Fibroblast of pulmonary artery (primary cell): ENCODE measurements at places on chromosomes 6 and 20.

- DNase-seq, result peak; percentile 7
Measured at GRCh38 chr6:135782546-135782945, 69.0 kb upstream of the PDE7B start.

DNA sequence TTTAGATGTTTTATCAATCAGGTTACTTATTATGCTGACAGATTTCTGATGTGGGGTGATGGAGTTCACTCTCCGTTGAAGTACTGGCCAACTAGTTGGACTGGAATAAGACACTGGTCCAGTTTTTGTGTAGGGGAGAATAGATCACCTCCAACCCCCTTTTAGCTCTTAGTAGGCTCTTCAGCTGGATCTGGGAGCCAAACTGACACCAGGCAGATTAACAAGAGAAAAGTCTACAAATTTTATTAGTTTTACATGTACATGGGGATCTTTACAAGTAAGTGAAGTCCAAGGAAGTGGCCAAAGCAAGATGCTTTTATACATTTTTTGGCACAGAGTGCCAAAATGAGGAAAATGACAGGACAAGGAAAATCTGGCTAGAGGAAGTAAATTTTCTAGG, 107.1 kb downstream of the UBE3D start:
- no peak for DNase-seq

DNA sequence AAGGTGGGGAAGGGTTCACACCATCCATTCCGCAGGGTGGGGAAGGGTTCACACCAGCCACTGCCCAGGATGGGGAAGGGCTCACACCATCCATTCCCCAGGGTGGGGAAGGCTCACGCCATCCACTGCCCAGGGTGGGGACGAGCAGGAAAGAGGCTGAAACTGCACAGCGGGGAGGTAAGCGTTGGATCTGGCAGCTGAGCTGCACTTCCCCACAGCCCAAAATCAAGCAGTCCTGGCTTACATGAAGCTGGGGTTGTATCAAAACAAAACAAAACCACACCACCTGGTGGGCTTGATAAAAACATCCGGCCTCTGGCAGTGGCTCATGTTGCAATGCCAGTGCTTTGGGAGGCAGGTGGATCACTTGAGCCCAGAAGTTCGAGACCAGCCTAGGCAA, 268.5 kb downstream of the TAF4 start:
- DNase-seq, result no peak

DNA sequence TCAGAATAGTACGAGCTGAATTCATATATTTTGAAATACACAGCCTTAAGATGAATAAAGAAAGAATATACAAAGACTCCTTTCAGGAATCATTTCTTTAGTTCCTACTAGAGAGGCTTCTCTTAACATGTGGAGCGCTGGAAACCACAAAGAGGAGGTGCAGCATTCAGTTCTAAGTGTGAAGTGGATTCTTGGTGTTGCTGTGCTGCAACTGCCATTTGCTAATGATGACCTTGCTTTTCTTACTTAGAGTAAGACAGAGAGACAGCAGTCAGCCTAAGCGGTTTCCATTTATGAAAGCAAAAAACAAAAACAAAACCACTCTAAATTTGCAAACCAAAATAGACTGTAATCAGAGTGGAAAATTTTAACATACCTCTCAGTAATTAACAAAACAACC, 629.0 kb downstream of the EPHA7 start:
- DNase-seq, result no peak

DNA sequence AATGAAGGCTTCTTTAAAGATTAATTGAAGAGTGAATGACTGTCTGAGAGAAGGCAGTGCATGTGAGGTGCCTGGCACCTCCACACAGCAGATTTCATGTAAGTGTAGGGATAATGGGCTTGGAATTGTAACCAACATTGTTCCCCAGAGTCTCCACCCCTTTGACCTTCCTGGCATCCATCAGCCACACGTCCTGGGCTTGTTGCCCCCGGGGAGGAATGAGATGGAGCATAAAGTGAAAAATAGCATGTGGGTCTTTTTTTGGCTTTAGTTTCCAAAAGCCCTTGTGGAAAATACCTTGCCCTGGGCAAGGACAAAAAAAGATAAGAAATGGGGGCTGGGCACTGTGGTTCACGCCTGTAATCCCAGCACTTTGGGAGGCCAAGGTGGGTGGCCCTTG, 242.2 kb upstream of the ECI2 start:
- DNase-seq, result no peak

GRCh38 chr6:127347178-127347577, 3.8 kb upstream of the ECHDC1 start:
- DNase-seq, result peak; percentile 70

- DNase-seq, result peak; percentile 41
Measured at GRCh38 chr6:132354517-132355167, 46.6 kb downstream of the MOXD1 start.

- DNase-seq, result no peak
Measured at GRCh38 chr20:20930500-20930899, 175.7 kb downstream of the LINC00237 start.

DNA sequence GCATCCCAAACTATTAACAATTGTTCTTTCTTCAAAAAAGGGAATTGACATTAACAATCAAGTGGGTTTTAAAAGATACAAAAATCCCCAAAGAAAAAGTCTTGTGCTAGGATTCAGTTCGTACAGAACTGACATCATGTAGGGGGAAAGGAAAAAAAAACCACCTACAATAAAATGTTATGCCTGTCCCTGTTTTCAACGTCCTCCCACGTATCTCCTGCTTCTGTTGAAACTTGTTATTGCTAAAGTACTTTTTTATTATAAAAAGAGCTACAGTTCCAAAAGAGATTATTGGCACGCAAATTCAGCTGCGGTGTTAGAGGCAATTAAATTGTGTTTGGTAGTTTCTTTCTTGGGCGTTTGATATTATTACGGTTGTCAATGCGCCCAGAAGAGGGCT, 102.8 kb upstream of the PHACTR1 start:
- DNase-seq, result peak; percentile 63

GRCh38 chr6:71031912-71032311, 75.1 kb upstream of the B3GAT2 start:
- peak; percentile 54 for DNase-seq

DNA sequence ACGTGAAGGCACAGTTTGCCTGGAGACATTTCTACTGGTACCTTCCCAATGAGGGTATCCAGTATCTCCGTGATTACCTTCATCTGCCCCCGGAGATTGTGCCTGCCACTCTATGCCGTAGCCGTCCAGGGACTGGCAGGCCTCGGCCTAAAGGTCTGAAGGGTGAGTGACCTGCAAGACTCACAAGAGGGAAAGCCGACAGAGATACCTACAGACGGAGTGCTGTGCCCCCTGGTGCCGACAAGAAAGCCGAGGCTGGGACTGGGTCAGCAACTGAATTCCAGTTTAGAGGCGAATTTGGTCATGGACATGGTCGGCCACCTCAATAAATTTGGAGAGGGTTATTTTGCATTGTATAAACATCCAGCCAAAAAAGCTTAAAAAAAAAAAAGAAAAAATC, 420.3 kb upstream of the FLRT3 start:
- DNase-seq, result no peak

GRCh38 chr6:45512717-45513116, 135.0 kb upstream of the SUPT3H start:
- DNase-seq, result no peak

- DNase-seq, result no peak
Measured at GRCh38 chr6:97923249-97923648, 640.2 kb upstream of the MMS22L start.

- DNase-seq, result no peak
Measured at GRCh38 chr6:136983687-136984086, 61.1 kb downstream of the IL20RA start.

DNA sequence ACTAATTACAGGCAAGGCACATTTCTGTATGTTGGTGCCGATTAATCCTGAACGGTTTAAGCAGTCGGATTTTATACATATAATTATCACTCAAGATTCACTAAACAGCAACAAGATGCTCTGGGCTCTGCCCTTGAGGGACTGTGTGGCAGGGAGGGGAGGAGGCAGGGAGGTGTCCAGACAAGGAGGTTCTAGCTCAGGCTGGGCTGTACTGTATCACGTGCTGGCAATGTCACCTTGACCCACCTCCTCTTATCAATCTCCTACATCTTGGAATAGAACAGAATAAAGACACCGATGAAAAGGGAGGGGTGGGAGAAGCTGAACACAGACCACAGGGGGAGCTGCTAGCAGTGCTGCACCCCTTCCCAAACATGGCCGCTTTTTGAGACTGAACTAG, 65.7 kb downstream of the LRFN2 start:
- DNase-seq, result no peak

DNA sequence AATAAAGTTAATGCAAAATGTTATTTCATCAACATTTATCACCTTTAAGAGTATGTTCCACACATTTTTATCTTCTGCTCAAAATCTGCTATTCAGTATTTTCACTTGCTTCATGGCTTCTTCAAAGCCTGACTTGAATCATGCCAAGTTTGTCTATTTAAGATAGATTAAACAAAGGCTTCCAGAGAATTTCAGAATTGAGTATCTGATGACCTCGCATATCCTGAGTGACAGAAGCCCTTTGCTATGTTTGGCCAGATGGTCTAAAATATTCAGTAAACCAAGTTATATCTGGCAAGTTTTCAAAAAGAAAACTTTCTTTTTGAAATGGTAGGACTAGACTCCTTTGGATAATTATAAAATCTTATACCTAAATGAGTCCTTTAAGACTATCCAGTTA, 348.9 kb upstream of the KCNQ5 start:
- DNase-seq, result peak; percentile 26

GRCh38 chr6:25971187-25971821, 8.7 kb downstream of the TRIM38 start:
- peak; percentile 96 for DNase-seq

GRCh38 chr6:36920049-36920448, 34.3 kb downstream of the C6orf89 start:
- no peak for DNase-seq

GRCh38 chr20:47789764-47790579, 4.7 kb upstream of the SULF2 start:
- DNase-seq, result peak; percentile 91

DNA sequence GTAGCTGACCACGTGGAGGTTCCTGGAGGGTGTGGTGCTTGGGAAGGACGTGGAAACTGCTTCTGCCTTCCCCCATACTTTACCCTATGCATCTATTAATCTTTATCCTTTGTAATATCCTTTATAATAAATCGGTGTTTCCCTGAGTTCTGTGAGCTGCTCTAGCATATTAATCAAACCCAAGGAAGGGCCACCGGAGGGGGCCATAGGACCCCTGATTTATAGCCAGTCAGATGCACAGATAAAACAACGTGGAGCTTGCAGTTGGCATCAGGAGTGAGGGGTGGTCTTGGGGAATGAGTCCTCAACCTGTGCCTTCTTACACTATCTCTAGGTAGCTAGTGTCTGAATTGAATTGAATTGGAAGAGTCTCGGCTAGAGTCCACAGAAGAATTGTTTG, 36.5 kb upstream of the TFAP2A start:
- DNase-seq, result no peak

GRCh38 chr6:121652726-121653623, 217.5 kb downstream of the GJA1 start:
- peak; percentile 91 for DNase-seq

- DNase-seq, result peak; percentile 11
Measured at GRCh38 chr20:14992961-14993360, 655.5 kb upstream of the FLRT3 start.

DNA sequence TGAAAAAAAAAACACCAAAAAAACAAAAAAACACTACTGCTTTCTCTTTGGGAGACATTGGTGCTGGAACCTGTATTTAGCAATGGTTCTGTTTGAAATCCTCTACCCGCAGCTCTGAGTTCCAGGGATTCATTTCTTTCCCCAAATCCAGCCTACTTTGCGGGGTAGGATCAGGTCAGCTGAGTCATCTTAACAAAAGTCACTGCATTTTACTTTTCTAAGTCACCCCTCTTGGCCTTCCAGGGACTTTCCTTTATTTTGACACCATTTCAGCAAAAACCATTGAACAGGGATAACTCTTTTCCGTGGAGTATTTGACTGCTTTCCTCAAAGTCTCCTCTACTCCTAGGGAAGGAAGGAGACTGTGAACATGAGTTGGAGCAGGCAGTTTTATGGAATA, 837.6 kb downstream of the MAFB start:
- peak; percentile 41 for DNase-seq

- no peak for DNase-seq
Measured at GRCh38 chr20:58098571-58098970, 129.9 kb downstream of the ANKRD60 start.

DNA sequence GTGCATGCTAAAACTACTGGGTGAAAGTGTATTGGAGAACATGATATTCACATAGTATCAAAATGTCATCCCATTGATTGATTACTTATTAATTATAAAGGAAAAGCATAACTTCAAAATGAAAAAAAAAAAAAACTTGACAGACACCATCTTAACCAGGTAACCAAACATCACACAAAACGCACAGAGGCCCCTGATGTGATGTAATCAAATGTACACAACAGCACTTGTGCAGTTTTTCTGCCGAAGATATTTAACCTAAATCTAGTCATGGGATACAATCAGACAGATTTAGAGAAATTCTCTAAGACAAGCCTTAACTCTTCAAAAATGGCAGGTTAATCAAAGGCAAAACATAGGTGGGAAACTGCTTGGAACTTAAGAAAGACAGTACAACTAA, 102.0 kb upstream of the TENT5A start:
- no peak for DNase-seq

DNA sequence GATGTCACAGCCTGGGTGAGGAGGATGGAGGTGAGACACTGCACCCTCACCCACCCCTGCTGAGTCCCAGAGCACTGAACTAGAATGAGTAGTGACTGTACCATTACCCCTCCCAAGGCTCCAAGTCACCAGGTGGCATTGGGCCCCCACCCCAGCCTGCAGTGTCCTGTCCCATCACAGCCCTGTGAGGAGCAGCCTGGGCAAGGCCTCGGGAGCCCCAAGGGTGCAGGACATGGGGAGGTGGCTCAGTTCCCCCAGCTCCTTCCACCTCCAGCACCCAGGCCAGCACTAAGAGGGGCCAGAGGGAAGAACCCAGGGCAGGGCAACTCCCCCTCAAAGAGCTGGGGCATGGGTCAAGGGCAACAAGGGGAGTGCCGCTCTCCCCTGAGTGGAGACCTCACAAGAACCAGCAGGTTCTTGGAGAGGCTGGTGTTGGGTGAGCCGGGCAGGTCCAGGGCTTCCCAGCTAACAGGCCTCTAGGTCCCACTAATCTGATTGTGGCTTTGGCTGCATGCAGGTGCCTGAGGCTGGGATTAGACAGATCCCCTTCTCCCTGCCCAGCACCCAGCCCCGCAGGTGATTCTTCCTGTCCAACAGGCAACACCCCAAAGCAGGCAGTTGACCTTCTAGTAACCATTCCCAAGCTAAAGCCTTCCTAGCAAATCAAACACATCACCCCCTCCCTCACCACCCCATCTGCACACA, 2.6 kb downstream of the CST4 start:
- no peak for DNase-seq

DNA sequence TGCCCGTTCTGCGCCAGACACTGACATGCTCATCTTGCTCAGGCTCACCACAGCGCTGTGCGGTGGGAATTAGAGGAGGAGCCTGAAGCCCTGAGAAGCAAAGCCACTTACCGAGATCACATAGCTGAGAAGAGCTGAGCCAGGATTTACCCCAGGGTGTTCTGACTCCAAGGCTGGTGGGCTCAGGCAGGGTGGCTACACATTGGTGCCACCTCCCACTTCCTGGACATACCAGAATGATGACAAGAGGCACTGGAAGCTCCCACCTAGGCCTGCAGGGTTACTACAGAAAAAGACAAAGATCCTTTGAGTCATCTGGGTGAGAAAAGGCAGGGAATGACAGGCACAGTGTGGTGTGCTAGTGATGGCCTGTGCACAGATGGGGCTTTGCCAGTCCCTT, 24.4 kb upstream of the FKBP1A start:
- peak; percentile 42 for DNase-seq
